ENCODE measurements at places on chromosomes 12 and 14.

GRCh38 chr12:111451649-111452129 lies 46.0 kb downstream of the SH2B3 start:
- peak; percentile 58 for DNase-seq

DNA sequence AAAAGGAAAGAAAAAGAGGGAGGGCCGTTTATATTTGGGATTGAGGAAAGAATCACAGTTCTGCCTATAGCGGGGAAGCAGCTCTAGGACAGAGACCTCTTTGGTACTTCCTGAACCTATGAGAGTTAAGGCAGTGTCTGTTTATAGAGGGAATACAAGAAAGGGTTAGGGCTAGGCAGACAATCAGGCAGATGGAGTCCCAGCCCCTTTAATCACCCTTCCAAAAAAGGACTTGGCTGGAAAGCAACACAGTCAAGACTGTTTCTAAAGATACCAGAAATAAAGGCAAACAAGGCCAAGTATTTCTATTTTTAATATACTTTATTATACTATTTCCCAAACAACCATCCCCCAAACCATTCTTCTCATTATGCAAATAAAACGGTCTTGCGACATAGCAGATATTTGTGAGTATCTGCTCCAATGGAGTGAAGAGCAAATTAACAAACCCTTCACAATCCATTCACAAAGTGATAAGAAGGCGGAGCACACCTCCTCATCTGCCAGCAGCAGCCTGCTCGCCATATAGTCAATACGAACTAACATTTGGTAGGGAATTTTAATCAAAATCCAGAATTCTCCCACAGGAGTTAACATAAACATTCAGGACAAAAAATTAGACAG lies 697 bp upstream of the GRIP1 start:
- no peak for DNase-seq

GRCh38 chr14:92252323-92252722 lies 70.6 kb upstream of the SLC24A4 start:
- no peak for DNase-seq

- DNase-seq: no peak
Observed at GRCh38 chr12:104478396-104479122, 21.8 kb downstream of the CHST11 start.

- DNase-seq: no peak
Observed at GRCh38 chr12:93612776-93613175, 40.3 kb downstream of the SOCS2 start.

- DNase-seq: no peak
Observed at GRCh38 chr12:8867009-8867408, 44.6 kb downstream of the A2ML1 start.

GRCh38 chr14:34957771-34958286 lies 25.0 kb upstream of the SRP54 start:
- DNase-seq: no peak

- no peak for DNase-seq
Observed at GRCh38 chr12:51695241-51696010, 104.4 kb downstream of the SCN8A start.

DNA sequence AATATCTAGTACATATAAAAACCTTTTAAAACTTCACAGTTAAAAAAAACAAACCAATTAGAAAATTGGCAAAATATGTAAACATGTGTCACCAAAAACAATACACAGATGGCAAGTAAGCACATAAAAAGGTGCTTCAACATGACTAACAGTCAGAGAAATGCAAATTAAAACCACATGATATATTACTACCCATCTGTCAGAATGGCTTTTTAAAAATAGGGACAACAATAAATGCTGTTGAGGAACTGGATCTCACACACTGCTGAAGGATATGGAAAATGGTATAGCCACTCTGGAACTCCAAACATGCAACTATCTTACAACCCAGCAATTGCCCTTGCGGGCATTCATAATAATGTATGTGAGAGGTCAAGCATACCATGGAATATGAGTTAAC lies 1153.6 kb downstream of the FLRT2 start:
- DNase-seq: no peak

- DNase-seq: no peak
Observed at GRCh38 chr12:40105265-40105514, 691 bp downstream of the SLC2A13 start.

DNA sequence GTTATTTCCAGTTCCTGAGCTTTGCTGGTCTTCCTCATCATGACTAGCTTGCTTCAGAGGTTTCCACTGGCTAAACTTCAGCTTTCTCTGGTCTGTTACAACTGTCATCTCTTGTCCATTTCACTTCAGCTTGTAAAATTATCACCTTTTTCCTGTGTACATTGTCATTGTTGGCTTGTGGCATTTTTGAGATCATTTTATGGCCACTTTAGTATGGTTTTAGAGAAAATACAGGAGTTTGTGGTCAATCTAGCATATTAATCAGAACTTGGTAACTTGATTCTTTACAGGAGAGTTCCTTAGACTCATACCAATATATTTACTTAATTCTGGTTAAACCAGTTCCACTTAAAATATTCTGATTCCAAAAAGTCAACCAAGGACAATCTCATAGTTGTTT lies 235.9 kb upstream of the KITLG start:
- DNase-seq: no peak

GRCh38 chr12:17971850-17972249 lies 118.1 kb downstream of the RERGL start:
- no peak for DNase-seq

DNA sequence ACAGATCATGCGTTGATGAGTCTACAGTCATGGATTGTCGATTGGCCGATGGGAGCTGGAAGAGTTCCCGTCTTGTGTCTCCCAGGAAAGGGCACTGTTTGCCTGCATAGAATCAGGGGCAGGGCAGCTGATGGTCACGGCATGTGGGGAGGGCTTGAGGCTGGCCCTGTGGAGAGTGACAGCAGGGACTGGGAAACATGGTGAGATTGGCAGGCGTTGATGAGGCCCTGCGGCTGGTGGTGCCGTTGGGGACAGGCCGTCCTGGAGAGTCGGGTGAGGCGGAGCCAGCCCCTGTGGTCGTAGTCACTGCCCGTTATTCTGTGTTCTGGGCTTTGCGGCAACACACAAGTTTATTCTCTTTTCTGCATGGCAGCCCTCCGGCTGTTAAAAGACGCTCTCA lies 52.9 kb downstream of the TECPR2 start:
- DNase-seq: no peak

DNA sequence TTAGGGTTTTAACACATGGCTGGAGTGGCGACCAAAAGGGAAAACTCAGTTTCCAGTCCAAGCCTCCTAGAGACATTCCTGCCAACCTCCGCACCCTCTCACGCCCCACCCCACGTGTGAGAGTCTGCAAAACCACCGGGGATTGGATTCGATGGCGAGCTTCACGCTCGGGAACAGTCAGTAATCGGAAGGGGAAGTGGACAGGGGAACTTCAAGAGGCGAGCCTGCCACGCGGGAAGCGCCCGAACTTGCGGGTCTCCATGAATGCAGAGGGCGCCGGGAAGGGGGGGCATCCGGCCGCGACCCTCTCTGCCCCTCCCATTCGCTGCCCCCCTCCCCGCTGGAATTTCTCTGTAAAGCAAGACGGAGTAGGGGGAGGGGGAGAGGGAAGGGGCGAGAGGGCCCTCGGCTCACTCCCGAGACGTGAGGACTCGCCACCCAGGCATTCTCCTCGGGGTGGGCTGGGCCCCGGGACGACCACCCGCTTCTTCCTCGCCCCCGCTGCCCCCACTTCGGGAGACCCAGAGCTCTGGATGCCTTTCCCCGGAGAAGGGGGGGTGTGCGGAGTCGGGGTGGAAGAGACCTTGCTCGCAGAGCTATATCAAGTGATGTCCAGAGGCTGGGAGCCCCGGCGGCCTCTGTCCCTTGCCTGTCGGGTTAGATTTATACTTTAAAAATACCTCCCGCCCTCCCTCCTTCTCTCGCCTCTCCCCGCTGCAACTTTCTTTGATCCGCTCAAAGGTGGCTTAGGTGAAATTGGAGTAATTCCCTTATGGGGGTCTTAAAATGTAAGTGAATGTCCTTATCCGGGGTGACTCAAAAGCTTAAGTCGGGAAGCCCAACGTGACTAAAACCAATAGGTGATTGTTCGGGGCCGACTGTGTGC lies 2.5 kb upstream of the CCND2 start:
- DNase-seq: no peak

DNA sequence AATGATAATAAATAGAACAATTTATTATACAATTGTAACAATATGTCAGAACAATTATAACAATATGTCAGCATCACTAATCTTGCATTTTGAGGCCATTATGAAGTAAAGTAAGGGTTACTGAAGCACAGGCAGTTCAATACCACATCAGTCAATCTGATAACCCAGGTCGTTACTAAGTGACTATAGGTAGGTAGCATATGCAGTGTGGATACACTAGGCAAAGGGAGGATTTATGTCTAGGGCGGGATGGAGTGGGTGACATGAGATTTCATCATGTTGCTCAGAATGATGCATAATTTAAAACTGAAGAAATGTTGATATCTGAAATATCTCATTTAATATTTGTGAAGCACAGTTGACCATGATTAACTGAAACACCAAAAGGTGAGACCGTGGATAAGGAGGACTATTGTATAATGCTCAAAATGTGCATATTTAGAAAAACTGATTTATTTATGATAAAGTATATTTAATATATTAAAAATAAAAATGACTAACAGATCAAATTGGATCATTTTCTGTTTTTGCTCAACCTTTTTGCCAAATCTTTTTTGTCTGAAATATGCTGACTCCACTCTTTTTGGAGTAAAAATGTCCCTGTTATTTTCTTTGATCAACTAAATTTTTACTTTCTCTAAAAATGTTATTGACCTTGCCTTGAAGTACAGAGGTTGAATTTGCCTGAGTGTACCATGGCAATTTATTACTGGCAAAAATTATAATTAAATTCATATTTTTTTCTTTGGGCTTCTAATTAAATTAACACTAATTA lies 1189.4 kb upstream of the USP15 start:
- DNase-seq: no peak

DNA sequence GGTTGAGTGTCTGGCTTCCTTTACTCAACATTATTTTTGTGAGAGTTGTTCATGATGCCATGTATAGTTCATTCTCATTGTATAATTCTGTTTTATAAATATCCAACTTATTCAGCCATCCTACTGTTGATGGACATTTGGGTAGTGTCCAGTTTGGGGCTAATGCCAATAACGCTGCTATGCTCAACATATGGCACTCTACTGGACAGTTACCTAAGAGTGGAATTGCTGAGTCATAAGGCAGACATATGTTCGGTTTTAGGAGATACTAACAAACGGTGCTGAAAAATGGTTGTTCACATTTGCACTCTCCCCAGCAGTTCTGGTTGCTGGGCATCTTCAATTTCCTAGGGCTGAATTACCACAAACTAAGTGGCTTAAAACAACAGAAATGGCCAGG lies 28.7 kb upstream of the P2RX4 start:
- DNase-seq: peak; percentile 6

- DNase-seq: peak; percentile 43
Observed at GRCh38 chr14:21191809-21192446, 36.1 kb upstream of the OR5AU1 start.

DNA sequence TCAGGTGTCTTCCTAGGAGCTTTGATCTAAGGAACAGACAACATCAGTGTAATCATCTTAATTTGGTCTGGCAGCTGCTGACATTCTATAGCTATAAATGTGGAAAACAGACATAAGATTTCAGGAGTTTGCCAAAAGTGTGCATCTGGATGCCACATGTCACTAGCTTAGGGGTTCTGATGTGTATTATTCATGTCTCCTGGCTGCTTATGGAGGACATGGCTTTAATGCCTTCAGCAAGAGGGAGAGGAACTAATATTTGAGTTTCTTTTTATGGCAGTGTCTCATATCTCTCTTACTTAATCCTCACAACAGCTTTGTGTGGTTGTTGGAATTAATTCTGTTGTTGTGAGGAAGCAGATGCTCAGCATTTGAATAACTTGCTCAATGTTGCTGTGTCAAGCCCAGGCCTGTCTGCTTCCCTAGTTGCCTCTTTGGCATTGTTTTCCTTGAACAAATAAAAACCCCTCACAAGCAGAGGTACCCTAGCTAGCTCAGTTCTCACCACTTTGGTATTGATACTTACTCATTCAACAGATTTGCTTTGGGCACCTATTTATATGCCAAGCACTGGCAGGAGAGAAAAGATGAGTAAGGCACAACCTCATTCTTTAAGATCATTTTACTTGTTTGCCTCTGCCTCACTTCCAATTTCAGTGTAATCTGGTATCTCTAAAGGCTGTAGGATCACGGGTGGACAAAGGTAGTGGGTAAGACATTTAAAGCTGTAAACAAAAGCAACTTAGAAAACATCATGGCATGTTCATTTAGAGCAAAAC lies 39.8 kb upstream of the EID3 start:
- no peak for DNase-seq

DNA sequence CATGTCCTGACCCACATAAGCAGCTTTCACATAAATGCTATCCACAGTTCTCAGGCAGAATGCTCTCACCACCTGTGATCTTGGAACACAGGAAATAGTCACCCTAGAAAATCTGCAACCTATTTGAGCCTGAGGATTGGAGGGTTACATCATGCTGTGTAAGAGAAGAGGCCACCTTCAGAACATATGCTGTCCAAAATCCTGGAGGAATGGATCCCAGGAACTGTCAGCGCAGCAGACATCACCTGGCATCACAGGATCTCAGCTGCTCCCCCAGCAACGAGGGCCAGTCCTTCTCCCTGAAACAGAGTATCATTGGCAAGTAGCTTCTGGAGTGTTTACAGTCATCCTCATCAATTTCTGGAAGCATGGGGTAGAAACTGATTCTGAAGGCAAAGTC lies 63.2 kb upstream of the LTA4H start:
- DNase-seq: no peak

- DNase-seq: no peak
Observed at GRCh38 chr12:123427036-123427769, 9.3 kb downstream of the RILPL2 start.

Measured in NCI-H460 (cell line).